ENCODE measurements at places on chromosomes 13 and 19.

GRCh38 chr13:100794575-100794974 lies 120.0 kb upstream of the TMTC4 start:
- DNase-seq: no peak

DNA sequence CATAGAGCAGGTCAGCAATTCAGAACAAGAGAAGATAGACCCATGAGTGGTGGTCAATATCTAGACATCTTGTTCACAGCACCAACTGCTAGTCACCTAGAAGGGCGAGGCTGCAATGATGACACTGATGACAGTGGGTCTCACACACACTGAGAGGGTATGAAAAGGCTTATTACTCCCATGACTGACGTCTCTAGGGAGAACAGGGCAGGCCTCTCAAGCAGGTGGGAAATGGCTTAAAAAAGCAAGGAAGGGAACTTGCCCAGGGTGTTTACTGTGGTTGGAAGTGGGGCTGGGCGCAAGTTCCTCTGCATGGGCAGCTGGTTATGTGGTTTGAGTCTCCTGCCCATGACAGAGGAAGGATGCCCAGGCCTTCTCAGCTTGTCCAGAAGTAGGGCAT lies 33.8 kb downstream of the ZNF44 start:
- DNase-seq: no peak

GRCh38 chr19:40365613-40366401 lies 17.3 kb downstream of the PLD3 start:
- DNase-seq: no peak

- DNase-seq: peak; percentile 44
Observed at GRCh38 chr13:107864543-107865317, 350.6 kb downstream of the LIG4 start.

GRCh38 chr13:106350208-106350607 lies 185.3 kb downstream of the EFNB2 start:
- DNase-seq: peak; percentile 46

- DNase-seq: peak; percentile 29
Observed at GRCh38 chr13:31638577-31638976, 100.7 kb upstream of the RXFP2 start.

DNA sequence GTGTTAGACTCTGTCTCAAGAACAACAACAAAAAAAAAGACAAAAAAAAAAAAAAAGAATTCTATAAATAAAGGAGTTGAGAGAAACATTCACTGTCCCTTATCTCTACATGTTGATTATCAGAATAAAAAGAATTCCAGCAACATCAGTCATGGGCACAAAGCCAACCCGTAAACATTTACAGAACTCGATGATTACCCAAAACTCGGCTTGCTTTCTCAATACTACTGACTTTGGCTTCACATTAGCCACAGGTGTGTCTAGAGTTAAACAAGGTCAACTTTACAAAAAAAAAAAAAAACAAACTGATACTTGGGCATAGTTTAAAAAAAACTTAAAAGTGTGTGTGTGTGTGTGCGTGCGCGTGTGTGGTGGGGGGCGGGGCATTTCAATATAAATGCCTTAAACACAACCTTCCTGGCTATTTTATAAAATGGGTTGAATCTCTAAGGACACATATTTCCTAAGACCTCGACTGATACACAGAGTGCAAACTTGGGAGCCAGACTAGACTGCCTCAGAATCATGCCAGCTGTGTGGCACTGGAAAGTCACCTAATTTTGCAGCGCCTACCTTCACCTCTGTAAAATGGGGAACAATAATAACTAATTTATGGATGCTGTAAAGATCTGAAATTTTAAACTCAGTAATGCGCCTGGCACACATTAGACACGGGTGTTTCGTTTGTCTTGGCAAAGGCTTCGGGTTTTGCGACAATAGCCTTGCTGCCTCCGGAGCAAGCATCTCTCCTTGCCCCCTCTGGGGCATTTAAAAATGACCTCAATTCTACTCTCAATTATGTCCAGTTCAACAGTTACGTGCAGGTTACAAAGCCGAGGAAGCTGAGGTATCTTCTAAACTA lies 922 bp downstream of the EBPL start:
- DNase-seq: peak; percentile 69

GRCh38 chr19:40689339-40690049 lies 957 bp downstream of the NUMBL start:
- no peak for DNase-seq

DNA sequence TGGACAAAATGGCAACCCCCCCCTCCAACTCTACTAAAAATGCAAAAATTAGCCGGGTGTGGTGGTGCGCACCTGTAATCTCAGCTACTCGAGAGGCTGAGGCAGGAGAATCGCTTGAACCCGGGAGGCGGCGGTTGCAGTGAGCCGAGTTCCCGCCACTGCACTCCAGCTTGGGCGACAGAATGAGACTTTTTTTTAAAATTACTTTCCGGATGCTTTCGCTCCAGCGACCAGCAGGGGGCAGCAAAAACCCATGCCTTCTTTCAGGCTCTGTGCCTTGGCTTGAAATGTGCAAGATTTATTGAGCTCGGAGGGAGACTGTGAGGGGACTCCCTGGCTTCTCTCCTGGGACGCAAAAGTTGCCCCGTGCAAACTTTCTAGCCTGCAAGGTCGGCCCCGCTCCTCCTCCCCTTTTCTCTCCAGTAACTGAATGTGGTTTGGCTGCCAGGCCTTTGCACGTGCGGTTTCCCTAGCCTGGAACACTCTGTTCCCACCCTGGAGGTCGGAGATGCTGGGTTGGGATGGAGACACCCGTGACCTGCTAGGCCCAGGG lies 61.4 kb upstream of the NFIC start:
- peak; percentile 68 for DNase-seq

DNA sequence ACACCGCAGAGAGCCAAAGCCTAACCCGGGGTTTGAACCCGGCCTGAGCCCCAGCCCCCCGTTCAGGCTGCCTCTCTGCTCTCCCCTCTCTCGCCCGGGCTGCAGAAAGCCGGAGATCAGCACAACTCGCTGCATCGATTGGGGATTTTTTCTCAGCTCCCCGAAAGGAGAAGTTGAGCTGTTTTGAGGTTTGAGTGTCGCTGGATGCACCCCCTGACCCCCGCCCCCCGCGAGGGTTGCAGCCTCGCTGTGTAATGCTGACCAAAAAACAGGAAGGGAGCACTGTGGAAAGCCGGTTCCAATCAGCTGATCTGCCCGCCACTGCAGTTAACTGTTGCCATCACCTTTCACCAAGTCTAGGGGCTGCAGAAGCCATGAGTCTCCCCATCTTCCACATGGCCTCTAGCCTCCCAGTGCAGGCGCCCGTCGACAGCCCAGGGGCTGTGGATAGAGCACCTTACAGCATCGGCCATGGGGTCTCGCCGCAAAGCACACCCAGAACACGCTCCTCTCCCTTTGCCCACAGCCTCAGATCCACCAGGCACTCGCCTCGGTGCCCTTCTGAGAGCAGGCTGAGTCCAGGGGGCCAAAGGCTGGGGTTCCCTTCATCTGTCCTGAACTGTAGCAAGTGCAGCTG lies 34.5 kb downstream of the MYO9B start:
- no peak for DNase-seq

DNA sequence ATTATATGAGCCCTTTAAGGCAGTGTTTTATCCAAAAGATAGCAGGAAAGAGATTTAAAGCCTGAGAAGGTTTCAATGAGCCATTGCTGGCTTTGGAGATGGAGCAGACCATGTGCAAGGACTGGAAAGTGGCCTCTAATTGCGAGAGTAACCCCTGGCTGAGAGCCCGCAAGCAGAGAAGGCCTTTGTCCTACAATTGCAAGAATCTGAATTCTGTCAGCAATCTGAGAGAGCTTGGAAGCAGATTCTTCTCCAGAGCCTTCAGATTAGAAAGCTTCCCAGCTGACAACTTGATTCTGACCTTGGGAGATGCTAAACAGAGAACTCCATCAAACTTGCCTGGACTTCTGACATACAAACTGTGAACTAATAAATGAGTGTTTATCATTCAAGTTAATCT lies 528.7 kb upstream of the KLF12 start:
- no peak for DNase-seq

- DNase-seq: no peak
Observed at GRCh38 chr19:38597075-38597474, 20.7 kb downstream of the MAP4K1 start.

- no peak for DNase-seq
Observed at GRCh38 chr13:41056194-41056593, 5.1 kb upstream of the WBP4 start.

DNA sequence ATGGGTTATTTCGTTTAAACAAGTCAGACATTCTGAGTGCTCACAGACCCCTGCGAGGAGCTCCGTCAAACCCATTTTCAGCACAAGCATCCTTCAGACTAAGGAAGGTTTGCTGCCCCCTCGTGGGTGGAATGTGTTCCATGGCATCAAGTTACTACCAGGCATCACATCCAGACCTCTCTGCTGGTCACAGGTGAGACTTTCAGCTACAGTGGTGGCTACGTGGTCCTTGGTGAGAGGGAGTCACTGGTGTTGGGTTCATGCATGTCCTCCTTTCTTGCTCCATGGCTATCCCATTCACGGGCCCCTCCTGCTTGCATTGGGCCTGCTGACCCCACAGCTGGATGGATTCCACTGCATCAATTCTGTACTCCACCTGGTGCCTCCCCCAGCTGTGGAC lies 9.1 kb upstream of the LILRB5 start:
- DNase-seq: peak; percentile 79

- DNase-seq: no peak
Observed at GRCh38 chr19:23547156-23547555, 139.9 kb downstream of the ZNF675 start.
